ENCODE measurements at places on chromosomes 6 and 20. TPM values are rescaled to one million over a fixed set of nuclear protein-coding genes. Genes with fewer than 3 reads are reported as not detected.

The PPP1R14C gene
- 2.4 TPM for polyA plus RNA-seq

The NDUFAF5 gene
- 18.3 TPM for polyA plus RNA-seq

The COL11A2 gene
- 0.67 TPM for polyA plus RNA-seq

The OPN5 gene
- not detected for polyA plus RNA-seq

The GSTA4 gene
- polyA plus RNA-seq, result 20.9 TPM
